ENCODE measurements at places on chromosomes 3 and 15.

GRCh38 chr15:78988361-78988911 lies 43.6 kb upstream of the CTSH start:
- no peak for DNase-seq

- DNase-seq, result no peak
Observed at GRCh38 chr3:13176445-13176844, 103.2 kb upstream of the IQSEC1 start.

GRCh38 chr15:31215490-31216214 lies 111.0 kb upstream of the KLF13 start:
- DNase-seq, result peak; percentile 69

GRCh38 chr3:171092467-171092911 lies 66.0 kb upstream of the SLC2A2 start:
- DNase-seq, result no peak
